ENCODE measurements at places on chromosomes 4 and X.

- DNase-seq, result no peak
These were observed 120.2 kb upstream of the FAM9C start for GRCh38 chrX:13164611-13165010.

DNA sequence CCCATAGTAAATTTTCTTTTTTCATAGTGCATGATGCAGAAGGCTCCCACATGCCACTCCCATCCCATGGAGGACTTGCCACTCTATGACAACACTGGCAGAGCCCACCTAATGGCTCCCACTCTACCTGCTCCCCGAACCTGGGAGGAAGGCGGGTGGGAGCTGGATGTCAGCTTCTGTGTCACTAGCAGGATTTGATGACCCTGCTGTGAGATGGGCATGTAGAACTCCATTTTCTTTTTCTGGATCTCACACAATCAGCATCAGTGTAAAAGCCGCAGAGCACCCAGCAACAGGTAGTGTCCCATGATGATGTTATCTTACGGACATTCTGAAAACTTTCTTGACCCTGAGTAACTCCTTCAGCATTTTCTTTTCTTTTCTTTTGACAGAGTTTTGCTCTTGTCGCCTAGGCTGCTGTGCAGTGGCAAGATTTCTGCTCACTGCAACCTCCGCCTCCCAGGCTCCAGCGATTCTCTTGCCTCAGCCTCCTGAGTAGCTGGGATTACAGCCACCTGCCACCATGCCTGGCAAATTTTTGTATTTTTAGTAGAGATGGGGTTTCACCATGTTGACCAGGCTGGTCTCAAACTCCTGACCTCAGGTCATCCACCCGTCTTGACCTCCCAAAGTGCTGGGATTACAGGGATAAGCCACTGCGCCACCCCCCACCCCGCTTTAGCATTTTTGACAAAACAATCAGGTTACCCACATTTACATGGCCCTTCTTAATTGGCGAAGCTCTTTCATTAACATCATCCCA is 15.0 kb upstream of the ADH1A start:
- no peak for DNase-seq

- no peak for DNase-seq
These were observed 117.2 kb downstream of the TMEM144 start for GRCh38 chr4:158327525-158327924.

GRCh38 chr4:24858550-24858949 is 54.3 kb downstream of the CCDC149 start:
- no peak for DNase-seq

- no peak for DNase-seq
These were observed 70.7 kb upstream of the SLC4A4 start for GRCh38 chr4:71268166-71268565.

DNA sequence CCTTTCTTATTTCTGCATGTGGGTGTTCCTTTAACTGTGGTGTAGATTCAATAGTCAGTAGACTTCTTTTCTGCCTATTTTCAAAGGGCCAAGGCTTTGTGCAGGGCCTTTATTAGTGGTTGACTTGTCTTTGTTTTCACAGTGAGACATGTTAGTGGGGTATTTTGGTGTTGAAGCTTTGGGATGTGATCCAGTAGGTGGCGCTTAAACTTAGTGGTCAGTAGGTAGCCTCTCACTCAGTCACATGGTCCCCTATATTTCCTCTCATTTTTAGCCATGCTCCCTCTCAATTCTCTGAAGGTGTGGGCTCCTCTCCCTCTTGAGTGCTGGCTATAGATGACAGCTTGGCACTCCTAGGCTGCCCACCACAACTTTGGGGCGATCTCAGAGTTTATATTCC is 23.4 kb upstream of the SLC10A7 start:
- no peak for DNase-seq

- DNase-seq, result peak; percentile 37
These were observed 1.5 kb downstream of the P2RY8 start for GRCh38 chrX:1535241-1536041.

DNA sequence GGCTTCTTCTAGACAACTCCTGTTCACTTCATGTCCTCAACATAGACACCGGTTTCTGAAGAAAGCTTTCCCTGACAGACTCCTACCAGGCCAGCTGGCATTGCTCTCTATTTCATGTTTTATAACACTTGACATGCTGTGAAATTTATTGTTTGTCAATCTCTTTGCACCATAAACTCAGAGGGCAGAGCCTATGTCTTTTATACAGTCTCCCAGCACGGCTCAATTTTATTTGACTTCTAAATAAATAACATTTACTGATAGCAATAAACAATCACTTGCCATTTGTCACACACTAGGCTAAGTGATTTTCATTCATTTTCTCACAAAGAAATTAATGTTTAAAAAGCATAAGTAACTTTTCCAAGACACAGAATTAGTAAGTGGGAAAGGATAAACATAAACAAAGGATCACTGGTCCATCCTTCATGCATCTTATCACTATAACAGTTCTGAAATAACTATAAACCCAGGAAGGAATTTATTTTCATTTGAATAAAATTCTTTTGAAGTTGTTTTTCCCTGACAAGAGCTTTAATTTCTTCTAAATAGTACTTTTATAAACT is 577.6 kb downstream of the TECRL start:
- DNase-seq, result no peak

GRCh38 chr4:8362483-8362882 is 78.0 kb downstream of the ACOX3 start:
- no peak for DNase-seq

- DNase-seq, result no peak
These were observed 9.4 kb downstream of the GPRIN3 start for GRCh38 chr4:89298155-89298554.

DNA sequence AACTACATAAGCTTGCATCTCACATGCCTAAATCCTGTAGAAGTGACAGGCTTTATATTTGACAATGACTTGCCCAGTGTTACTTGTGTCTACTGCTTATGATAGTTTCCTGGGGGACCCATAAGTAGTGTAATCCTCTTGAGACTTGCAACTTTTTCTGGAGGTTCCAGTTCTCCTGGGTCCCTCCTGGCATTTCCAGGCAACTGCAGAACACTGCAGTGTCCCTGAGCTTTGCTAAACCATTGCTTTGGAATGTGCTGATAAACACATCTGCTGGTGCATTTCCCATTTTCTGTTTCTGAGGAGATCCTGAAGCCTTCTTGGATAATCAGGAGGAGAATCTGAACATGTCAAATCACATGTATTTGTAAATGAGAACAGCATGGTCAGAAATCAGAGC is 82.0 kb downstream of the ANOS1 start:
- no peak for DNase-seq

GRCh38 chr4:40572692-40573310 is 56.9 kb downstream of the RBM47 start:
- no peak for DNase-seq

- peak; percentile 1 for DNase-seq
These were observed 29.5 kb downstream of the DMP1 start for GRCh38 chr4:87679449-87680169.

DNA sequence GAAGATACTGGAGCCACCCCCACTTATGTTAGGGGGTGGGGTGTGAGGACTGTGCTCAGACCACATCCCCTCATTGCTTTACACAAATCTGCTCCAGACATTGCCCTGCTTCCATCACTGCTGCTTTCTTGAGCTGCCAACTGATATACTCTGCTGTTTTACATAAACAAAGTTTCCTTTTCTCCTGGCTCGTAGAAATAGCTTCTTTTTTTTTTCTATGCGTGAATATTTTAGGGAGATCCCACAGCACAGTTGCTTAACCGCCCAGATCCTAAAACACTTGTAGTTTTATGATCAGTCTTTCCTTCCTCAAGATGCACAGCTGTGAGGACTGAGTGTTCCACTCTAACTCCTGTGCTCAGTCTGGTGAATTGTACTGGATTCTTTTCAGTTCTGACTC is 768.4 kb downstream of the PCDH18 start:
- DNase-seq, result no peak

DNA sequence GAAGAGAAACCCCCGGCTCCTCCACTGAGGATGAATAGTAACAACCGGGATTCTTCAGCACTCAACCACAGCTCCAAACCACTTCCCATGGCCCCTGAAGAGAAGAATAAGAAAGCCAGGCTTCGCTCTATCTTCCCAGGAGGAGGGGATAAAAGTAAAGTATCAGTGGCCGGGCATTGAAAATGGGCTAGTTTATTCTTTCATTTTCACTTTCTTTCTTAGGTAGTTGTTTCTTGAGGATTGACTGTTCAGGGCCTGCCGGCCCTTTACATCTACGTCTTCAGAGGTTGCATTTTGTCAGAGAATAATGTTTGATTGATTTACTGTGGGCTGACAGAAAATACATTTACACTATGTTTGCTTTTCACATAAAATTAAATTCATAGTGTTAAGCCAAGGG is 27.1 kb downstream of the PAK3 start:
- no peak for DNase-seq

DNA sequence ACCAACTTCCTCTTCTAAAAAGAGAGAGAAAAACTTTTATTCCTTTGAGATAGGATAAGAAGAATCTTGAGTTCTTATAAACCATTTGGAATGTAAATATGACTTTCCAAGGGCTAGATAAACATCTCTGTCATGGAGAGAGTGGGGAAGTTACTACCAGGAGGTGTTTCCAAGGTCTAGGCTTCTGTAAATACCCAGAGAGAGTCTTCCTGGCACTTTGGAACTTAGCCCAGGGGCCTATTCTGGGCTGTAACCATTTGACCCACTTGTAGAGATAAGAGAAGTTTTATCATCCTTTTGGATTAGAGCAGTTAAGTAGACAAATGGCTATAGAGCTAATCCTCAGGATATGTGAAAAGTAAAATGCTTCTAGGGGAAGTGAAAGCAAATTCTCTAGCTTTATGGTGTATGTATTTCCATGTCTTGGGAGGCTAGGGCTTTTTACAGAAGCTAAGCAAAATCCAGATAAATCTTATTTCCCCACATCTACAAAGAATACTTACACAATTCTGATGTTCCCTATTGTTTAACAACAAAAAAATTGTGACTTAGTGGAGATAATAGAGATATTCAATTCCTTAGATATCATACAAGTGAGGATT is 51.1 kb downstream of the MCUB start:
- no peak for DNase-seq

DNA sequence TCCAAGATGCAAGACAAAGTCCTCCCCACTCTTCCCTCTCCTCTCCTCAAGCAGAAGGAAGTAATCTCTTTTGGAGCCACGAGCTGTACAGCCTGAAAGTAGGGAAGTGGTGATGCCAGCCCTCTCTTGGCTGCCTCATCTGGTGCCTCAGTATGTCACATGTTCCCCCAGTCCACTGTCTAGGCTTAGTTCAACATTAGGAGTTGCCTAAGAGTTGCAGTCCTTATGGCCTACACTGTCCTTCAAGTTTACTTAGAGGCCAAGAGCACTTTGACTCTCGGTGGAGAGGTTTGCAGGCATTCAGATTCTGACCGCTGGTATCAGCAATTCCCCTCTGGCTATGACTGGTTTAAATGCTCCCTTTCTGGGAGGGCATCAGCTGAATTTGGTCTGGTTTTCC is 735.6 kb downstream of the GLUD2 start:
- no peak for DNase-seq

DNA sequence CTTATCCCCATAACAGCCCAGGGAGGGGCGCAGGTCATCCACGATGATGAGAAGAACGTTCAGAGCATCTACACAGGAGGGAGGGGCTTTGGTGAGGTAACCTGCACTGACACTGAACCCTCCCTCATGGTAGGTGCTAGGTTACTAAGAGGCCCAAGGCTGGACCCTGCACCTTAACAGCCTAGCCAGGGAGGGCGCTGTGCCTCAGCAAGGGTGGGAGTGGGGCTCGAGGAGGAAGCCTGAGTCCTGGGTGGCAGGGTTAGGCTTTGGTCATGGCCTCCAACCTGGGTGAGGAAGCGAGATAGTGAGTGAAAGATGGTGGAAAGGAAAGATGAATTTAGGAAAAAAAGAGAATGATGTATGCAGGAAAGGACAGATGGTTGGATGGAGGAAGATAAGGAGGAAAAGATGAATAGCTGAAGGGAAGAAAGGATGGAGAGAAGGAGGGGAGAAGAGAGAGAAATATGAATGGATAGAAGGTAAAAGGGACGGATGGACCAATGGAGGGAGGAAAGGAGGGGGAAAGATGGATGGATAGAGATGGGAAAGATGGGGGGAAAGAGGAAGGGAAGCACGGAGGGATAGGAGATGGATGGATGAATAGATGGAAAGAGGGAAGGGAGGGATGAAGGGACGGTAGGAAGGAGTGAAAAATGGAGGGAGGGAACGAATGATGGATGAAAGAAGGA is 736 bp downstream of the IDS start:
- peak; percentile 50 for DNase-seq

GRCh38 chrX:28177202-28177601 is 196.0 kb upstream of the DCAF8L1 start:
- DNase-seq, result no peak

GRCh38 chr4:77635876-77636275 is 30.3 kb downstream of the CXCL13 start:
- no peak for DNase-seq

DNA sequence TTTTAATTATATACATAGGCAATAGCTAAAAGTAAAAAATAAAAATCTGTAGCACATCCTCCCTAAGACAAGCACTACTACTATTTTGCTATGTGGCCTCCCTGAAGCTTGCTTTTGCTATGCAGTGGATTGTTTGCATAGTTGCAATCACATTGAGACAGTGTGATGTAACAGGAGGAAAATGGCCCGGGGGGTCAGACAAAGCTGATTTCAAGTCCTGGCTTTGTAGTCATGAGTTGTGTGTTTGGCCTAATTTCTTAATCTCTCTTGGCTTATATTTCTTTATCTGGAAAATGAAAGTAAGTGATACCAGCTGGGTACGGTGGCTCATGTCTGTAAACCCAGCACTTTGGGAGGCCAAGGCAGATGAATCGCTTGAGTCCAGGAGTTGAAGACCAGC is 166.6 kb downstream of the LHFPL1 start:
- DNase-seq, result no peak

GRCh38 chr4:164526933-164527583 is 226.9 kb upstream of the SMIM31 start:
- no peak for DNase-seq

DNA sequence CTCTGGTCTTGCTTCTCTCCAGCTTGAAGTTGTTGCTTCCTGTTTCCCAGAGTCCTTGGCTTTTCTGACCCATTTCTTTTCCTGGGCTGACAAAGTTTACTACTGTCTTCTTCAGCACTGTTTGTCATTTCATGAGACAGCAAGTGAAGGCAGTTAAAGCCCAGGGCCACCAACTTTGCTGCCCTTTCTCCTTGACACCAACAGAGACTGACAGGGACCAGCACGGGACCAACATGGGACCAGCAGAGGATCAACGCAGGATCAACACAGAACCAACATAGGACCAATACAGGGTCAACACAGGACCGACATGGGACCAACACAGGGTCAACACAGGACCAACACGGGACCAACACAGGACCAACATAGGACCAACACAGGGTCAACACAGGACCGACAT is 34.9 kb downstream of the RNF212 start:
- no peak for DNase-seq

DNA sequence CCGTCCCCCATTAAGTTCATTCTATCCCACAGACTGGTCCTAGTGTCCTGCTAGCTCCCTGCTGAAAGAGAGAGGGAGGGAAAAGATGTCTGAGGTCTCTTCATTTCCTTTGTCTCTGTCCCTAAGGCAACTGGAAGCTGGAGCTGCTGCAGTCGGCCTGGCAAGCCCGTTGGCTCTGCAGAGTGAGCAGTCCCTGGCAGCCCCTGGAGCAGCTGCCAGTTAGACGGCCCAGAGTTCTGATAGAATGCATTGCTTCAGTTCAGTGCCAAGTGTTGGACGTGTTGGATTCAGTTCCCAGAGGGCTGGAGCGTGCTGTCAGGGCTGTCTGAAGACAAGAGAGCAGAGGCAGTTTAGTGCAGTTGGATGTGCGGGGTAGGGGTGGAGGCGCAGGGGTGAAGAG is 975 bp downstream of the KCNE5 start:
- no peak for DNase-seq

Data from activated effector memory CD4-positive, alpha-beta T cell treated with Interleukin-2 at 50 U/mL for 16 hours (primary cell).